ENCODE measurements at places on chromosomes 1 and 21.

DNA sequence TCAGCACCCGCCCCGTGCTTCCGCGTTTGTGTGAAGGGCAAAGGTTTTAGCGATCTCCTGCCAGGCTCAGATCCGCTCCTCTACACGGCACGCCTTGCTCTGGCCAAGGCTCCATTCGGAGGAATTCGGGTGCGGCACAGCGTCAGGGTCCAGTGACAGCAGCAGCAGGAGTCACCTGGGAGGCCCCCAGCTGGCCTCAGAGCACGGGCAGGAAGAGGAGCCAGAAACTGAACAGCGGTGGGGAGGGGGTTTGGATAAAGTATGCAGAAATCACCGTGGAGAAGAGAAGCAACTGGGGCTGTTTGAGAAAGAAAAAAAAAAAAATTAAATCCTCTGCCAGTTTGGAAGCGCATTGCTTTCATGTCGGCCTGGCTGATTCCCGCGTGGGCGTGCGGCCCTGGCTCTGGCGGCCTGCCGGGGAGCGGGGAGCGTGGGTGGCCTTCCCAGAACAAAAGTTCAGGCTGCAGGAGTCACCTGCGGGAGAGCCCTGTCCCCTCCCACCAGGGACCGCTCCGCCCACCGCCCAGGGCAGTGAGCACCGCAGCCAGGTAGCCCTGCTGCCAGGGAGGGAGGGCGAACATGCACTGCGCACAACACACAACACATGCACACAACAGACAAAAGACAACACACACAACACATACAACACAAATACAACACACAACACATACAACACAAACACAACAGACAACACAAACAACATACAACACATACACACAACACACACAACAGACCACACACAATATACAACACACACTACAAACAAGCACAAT is 107.6 kb downstream of the ETS2 start:
- no peak for DNase-seq

GRCh38 chr1:29502911-29503840 is 266.9 kb downstream of the PTPRU start:
- DNase-seq = no peak

DNA sequence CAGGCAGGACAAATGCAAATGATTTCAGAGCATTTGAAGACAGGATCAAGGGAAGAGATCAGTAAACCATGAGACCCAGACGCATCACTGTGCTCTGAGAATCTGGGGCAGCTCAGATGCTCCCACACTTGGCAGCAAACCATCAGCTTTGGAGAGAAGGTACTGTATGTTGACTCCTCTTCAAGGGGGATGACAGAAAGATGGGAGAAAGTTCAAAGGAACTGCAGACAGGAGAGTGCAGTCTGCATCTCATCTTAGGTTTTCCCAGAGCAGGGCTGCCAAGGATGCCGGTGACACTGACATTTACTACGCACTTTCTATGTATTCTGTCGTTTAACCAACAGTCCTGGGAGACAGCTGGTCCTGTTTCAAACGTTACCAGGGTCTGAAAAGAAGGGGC is 35.8 kb downstream of the OLFML2B start:
- DNase-seq = no peak

- no peak for DNase-seq
Observed at GRCh38 chr1:55255901-55256300, 40.7 kb upstream of the USP24 start.

DNA sequence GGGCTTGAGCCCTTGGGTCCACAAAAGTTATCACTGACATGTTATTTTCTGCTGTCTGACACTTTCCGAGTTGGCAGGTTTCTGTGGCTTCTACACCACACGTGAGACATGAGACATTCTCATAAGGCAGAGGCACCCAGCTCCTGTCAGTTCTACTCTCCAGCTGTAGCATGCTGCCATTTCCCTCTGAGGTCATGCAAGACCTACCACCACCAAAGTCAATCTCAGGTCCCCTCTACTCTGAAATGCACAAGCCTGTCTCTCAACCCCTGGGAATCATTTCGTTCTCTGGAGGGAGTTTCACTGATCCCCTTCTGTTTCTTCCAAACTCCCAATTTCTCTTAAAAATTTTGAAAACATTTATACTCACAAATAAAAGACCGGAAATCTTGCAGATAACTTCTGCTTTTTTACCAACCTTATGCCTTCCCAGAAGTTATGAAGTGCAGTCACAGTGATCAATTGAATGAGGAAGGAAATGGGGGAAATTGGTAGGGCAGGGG is 39.5 kb upstream of the CR2 start:
- peak; percentile 7 for DNase-seq
